ENCODE measurements at places on chromosomes 13 and 19.

DNA sequence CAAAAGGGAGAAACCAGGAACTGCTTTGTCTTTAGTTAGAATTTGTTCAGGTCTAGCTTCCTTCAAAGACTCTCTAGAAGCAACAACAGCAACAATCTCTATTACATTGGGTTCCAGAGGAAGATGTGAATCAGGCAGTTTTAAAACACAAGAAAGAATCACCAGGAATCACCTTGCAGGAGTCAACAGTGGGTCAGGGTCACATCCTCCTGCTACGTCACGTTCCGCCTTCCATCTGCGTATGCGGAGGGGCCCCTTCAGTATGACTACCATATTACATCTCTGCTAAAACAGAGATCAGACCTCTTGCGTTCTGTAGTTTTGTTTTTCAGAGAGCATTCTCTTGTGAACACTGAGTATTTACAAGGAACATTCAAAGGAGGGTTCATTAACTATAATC is 147.8 kb upstream of the STARD13 start:
- DNase-seq: no peak

GRCh38 chr19:39765091-39766076 is 13.3 kb upstream of the LEUTX start:
- no peak for DNase-seq

- peak; percentile 91 for DNase-seq
These were observed at the start of gene ARHGAP35 for GRCh38 chr19:46860846-46861690. Gene ARHGAP35, plus strand, starts transcription at chr19:46860997. Its CDS starts 57,679 bp downstream, at chr19:46918676.

DNA sequence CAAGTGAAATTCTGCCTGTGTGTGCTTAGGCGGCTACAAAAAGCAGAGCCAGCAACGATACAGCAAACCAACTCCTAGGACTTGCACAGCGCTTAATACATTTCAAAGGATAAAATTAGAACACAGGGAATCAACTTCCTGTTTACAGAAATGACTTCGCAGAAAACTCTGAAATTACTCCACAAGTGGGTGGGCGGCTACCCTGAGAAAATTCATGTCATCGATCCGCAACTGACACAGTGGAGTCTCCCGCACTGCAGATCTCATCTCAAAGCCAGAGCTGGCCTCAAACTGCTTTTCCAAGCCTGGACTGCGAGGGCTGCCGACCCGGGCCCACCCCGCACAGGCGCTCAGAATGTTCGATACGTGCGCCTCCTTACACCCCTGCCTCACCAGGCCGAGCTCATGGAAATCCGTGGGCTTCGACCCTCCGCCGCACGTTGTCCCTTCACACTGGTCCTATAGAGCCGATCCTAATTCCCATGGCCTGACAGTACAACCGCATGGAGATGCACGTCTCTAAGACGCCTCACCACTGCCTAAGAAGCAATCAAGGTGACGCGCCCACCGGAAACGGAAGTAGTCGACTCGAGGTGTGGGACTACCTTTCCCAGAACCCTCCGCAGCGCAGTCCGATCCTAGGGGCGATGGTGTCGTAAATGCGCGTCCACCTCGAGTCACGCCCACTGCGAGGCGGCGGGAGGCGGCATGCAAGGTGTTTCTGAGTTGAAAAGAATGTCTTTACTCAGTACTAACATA is at the start of gene ZNF229:
ZNF229 (minus strand) TSS at position 557 of the 759 bp plus-strand sequence. CDS start 5,625 bp downstream, outside the sequence.
- peak; percentile 19 for DNase-seq
